Activated CD4-positive, alpha-beta T cell treated with anti-CD3 and anti-CD28 coated beads, Interleukin-2, amount 50 U/mL, for 16 hours (primary cell): ENCODE measurements at places on chromosomes 7 and 10.

DNA sequence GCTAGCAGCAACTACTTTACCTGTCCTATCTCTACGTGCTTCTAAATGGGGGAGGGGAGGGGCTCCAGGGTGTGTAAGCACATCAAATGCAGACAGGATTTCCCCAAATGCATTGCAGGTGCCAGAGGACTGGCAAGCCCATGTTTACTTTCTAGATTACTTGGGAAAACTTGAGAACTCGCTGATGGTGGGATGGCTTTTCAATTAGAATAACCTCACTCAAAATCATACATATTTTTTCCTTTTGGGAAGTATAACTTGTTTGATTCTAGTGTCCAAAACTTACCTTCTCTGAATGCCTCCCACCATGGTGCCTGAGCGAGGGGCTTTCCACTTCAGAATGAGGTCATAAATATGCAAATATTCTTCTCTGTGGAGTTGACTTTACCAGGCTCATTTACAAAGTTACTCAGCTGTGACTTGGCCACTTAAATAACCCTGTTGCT is 191.3 kb upstream of the RHOBTB1 start:
- no peak for DNase-seq

DNA sequence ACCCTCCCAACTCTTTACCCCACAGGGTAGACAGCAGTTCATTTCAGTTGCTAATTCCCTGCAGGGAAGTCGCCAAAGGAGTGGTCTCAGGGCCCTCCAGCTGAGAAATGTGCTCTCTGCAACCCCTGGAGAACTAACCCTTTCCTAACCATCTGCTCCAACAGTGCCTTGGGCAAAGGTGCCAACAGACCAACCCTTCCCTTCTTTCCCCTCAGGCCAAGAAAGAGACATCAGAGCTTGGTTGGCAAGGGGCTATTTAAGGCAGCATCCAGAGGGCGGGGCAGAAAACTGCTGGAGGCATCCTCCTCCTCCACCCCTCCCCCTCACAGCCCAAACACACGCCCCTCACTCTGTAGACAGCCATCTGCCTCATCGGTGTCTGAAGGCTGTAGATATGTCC is 1.7 kb downstream of the SORBS1 start:
- DNase-seq = no peak

- DNase-seq = no peak
These were observed 45.5 kb downstream of the MYOF start for GRCh38 chr10:93436591-93437085.

DNA sequence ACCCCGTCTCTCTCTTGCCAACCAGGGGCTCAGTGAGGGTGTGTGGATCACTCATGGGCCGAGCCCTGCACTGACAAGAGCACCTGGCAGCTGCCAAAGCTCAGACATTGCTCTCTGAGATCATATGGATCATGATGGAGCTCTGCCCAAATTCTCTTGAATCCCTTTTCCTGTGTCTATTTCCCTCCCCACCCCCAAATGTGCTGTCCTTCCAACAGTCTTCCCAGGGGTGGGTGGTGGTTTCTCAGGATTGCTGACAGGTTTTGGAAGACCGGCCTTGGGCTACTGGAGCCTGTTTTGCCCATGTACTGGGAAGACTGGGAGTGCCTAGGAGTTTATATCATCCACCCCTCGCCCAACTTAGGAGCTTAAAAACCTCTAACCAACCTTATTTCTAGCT is 10.5 kb downstream of the ARHGAP22 start:
- no peak for DNase-seq

- DNase-seq = no peak
These were observed 11.3 kb downstream of the TSPAN14 start for GRCh38 chr10:80465451-80465835.

DNA sequence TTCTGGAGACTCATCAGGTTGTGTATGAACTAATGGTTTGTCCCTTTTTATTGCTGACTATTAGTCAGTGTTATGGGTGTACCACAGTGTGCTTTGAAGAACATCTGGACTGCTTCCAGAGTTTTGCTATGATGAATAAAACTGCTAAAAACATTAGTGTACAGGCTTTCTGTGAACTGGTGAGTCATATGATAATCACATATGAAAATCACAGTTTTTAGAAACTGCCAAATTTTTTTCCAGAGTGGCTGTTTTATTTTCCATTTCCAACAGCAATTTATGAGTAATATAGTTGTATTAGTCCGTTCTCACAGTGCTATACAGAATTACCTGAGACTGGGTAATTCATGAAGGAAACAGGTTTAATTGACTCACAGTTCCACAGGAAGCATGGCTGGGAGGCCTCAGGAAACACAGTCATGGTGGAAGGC is 281.2 kb upstream of the VSTM2A start:
- no peak for DNase-seq

DNA sequence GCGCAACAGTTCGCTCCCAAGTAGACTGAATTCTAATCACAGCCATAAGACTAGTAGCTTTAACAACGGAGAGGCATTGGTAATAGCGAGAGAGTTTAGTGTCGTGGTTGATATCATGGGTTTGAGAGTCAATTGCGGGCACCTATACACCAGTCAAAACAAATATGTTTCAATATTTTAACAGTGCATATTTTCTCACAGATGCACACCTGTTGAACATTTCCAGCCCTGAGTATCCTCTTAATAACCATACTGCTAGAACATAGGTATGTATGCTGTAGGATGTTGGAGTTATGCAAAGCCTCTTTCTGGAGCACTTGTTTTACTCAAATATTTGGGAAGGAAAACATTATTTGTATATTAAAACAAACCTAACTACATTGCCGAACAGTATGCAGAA is 92.9 kb downstream of the FAM107B start:
- no peak for DNase-seq

DNA sequence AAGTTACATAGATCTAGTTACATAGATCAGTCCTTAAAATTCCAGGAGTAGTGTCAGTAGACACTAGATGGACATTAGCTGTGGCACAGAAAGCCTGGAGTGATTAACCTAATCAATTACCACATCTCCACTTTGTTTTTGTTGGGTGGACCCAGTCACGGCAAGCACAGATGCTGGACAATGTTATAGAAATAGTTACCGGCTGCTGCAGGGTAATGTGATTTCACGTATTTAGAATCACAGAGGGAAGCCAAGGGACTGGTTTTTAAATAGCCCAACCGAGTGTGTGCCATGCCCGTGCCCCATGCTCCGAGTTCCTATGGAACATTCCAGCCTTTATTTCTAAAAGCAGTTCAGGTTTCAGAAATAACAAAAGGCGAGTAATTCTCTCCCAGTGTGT is 2.8 kb downstream of the LGI1 start:
- no peak for DNase-seq

DNA sequence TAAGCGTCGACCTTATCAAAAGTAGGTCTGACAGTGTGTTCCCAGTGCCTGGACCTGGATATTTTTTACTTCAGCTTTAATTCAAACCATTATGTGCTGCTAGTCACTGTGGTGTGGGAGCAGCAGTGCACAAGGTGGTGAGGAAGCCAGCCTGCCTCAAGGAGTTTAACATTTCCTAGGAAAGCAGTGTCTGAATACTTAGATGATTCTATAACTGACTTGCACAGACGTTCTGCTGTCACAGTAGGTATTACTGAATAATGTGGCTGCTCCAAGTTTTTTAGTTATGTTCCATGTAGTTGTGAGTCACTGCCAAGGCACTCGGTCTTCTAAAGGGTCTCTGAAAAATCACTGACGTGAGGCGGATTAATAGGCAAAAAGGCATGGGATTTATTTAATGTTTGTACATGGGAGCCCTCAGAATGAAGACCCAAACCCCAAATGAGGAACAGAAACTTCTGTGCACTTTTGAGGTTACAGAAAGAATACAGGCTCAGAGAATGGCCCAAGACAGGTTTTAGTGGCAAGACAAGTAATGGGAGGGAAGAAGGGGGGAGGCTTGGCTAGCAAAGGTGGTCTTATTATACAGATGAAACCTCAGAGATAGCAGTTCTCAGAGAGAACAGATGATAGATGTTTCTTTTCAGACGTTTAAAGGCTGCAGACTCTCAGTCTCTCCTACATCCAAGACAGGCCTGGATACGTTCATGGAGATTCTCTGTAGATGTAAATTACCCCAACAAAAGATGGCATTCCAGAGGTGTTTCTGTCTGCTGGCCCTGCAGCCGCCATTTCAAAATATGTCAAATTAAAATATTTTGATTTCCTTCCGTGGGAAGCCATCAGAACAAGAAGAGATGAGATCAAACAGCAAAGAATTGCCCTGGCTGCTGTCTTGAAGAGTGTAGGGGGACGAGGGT is 209.3 kb downstream of the SDK1 start:
- no peak for DNase-seq

DNA sequence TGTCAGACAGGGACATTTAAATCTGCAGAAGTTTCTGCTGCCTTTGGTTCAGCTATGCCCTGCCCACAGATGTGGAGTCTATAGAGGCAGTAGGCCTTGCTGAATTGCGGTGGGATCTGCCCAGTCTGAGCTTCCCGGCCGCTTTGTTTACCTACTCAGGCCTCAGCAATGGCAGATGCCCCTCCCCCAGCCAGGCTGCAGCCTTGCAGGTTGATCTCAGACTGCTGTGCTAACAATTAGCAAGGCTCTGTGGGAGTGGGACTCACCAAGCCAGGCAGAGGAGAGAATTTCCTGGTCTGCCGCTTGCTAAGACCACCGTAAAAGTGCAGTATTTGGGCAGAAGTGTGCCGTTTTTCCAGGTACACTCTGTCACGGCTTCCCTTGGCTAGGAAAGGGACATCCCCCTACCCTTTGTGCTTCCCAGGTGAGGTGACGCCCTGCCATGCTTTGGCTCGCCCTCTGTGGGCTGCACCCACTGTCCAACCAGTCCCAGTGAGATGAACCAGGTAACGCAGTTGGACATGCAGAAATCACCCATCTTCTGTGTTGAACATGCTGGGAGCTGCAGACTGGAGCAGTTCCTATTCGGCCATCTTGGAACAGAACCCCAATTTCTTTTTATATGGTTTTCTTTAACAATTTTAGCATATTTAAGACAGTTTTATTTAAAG is 28.4 kb upstream of the VWDE start:
- DNase-seq = no peak

- DNase-seq = no peak
These were observed 10.2 kb downstream of the TCF7L2 start for GRCh38 chr10:112960151-112960681.

- no peak for DNase-seq
These were observed 61.7 kb upstream of the NPTX2 start for GRCh38 chr7:98555403-98555802.

GRCh38 chr7:154171422-154171821 is 119.2 kb downstream of the DPP6 start:
- DNase-seq = no peak

- DNase-seq = no peak
These were observed 147.4 kb upstream of the PRSS58 start for GRCh38 chr7:142405122-142405765.

- no peak for DNase-seq
These were observed 81.4 kb upstream of the LAMB4 start for GRCh38 chr7:108211382-108212201.

DNA sequence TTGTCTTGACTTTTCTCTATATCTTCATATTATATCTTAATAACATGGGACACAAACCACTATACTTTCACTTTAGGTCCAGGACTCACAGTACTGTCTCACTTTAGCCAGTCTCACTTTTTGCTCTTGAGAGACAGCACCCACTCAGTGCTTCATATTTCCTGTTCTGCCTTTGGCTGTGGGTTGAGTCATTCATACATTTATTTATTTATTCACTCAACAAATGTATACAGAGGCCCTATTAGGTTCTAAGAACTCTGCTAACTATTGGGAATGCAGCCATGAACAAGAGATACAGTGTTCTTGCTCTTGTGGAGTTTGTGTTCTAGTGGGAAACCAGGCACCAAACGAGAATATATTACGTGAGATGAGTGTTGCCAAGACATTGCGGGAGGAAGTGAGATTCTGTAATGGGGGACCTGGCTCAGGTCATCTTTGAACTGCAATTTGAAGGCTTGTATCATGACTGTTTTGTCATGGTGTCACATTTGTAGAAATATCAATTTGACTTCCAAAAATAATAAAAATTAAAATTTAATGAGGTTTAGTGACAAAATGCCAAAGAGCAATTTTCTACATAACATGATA is 190.1 kb downstream of the SDHAF3 start:
- no peak for DNase-seq

- no peak for DNase-seq
These were observed 76.1 kb upstream of the POM121L12 start for GRCh38 chr7:52959336-52959735.

- peak; percentile 67 for DNase-seq
These were observed 11.9 kb upstream of the OPTN start for GRCh38 chr10:13087986-13088618.

DNA sequence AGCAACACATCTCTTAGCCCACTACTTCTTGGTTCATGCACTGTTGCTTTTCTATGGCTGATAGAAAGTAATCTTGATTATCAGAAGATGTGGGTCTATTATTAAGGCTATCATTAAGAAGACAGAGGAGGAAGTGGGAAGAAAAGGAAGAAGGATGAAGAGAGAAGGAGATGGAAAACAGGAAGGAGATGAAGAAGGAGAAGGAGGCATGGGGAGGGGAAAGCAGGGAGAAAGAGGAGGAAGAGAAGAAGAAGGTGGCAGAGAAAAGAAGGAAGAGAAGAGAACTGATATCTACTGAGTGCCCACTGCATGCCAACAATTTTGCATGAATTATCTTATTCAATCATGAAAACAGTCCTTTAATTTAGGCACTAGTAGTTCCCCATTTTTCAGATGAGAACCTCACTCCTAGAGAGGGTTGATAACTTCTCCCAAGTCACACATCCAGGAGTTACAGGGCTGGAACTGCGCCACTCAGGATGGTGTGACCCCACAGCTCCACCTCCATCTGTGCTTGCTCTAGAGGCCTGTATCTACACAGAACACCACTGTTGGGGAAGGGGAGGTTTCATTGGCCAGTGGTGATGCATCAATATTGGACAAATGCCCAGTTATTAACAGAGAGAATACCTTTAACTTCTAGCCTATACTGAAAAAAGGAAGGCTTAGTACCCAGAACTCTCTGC is 147.4 kb downstream of the CXCL12 start:
- no peak for DNase-seq

DNA sequence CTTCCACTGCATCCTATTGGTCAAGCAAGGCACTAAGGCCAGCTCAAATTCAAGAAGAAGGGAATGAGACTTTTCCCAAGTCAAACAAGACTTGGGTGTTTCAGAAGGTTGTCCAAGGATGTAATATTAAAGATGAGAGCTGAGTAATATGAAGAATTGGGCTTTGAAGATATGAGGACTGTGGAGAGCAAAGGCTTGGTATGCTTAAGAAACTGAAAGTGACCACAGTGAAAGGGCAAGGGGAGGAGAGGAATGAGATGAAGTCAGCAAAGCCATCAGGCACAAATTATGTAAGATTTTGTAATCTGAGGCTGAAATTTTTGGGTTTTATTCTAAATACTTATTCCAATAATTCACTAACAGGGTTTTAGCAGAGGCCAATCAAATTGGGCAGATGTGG is 38.6 kb upstream of the NPY start:
- DNase-seq = peak; percentile 18

GRCh38 chr7:19133886-19134285 is 11.3 kb downstream of the FERD3L start:
- no peak for DNase-seq

- no peak for DNase-seq
These were observed 350.3 kb downstream of the GALNT17 start for GRCh38 chr7:71482284-71482683.

DNA sequence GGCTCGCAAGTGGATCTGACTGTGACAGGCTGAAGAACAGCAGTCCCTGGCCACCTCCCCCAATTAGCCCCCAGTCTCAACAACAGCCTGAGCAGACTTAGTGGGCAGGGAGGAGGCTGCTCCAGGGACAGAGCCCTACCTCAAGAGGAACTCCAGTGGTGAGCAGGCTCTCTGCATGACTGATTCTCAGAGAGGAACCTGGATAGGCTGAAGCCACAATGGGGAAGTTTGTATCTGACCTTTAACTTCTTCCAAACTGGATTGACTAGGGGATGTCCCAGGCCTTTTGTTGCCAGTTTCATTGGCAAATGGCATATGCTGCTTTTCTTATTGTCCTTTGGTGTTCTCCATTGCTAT is 93.0 kb downstream of the ARHGAP22 start:
- no peak for DNase-seq
